Activated naive CD4-positive, alpha-beta T cell treated with Interleukin-2 at 50 U/mL for 16 hours (primary cell): ENCODE measurements at places on chromosomes 6 and 20.

- no peak for DNase-seq
These were observed 259.4 kb upstream of the STXBP5 start for GRCh38 chr6:146944809-146945208.

DNA sequence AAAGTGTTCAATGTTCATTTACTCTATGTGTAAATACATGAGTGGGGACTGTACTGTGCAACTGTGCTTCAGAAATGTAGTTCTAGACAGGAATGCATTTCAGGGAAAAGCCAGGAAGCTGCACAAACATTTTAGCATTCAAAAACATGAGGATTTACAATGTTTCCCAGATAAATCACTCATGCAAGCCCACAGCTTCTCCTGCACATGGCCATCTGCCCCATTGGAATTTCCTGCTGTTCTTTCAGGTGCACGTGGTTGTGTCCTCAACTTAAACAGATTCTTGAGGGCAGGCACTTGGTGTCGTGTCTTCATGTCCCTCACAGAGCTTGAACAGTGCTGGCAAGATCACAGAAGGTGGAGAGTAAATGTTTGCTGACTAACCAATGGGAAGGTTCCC, 101.5 kb downstream of the UNC5CL start:
- DNase-seq = no peak

DNA sequence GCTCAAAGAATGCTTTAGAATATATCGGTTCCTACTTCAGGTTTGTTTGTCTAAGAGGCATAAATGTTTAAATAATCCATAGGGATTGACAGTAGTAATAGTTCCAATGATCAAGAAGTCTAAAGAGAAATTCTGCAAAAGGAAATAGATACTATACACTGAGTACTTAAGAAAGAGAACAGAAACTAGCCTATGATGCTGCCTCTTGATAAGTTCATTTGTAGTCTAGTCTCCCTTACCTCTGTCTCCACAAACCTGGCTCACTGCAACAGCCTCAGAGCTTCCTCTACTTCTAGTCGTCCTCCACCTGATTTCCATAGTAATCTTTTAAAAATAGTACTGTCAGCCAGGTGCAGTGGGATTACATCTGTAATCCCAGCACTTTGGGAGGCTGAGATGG, 511.8 kb downstream of the LMBRD1 start:
- no peak for DNase-seq

- DNase-seq = no peak
These were observed 90.8 kb upstream of the HDAC2 start for GRCh38 chr6:114061741-114062140.

GRCh38 chr6:1802491-1803395, 193.0 kb downstream of the FOXC1 start:
- DNase-seq = no peak

GRCh38 chr6:133114973-133115372, 126.2 kb upstream of the EYA4 start:
- no peak for DNase-seq

DNA sequence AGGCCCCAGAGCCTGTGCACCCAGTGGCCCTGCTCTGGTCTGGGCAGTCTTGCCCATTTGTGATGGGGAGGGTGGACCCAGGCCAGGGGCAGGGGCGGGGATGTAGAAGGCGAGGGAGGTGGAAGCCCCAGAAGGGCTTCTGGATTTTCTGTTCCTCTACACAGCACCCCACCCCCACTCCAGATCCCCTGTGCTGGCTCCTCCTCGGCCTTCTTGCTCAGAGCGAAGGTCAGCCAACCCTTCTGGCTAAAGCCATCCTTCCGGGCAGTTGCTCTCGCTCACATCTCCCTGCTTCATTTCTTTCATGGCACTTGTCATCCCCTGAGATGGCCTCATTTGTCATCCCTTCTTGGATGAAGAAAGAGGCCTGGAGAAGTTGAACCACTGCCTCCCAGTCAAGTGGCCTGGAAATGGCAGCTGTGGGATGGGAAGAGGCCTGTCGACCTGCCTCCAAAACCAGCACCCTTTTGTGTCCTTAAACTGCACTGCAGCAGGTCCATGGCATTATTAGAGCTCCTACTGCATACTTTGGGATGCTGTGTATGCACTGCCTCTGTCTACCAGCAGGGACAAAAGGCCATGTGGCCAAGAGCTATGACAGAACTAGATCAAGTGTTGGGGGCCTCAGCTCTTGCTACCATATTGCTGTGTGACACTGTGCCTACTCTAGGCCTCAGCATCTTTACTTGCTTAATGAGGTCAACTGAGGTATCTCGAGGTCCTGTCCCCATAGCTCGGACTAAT, 19.9 kb downstream of the PEDS1 start:
- no peak for DNase-seq

DNA sequence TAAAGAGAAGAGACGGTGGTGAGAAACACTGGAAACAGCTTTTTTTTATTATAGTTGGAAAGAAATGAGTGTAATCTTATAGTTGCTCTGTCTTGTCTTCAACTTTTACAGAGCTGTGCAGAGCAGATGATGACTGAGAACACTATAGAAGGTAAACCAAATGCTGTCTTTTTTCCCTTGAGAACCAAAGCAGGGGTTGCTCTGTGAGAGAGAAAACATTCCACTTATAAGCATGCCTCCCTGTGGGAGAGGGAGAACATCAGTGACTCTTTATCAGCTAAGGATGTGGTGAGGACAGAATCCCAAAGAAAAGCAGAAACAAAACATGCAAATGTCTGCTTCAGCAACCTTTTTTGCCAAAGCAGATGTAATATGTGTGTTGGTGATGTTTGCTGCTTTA, 179.3 kb upstream of the HDDC2 start:
- no peak for DNase-seq

GRCh38 chr6:74213995-74214394, 518.0 kb downstream of the CD109 start:
- DNase-seq = no peak

- DNase-seq = no peak
These were observed 60.1 kb downstream of the SYNJ2 start for GRCh38 chr6:158041788-158042187.
